Smooth muscle cell of bladder (primary cell): ENCODE measurements at places on chromosomes 3 and 15. TPM values are rescaled to one million over a fixed set of nuclear protein-coding genes. Genes with fewer than 3 reads are reported as not detected.

The MYEF2 gene
- total RNA-seq: 0.71 and 2.0 TPM in 2 replicates

The PPARG gene
- total RNA-seq: 16.2 and 18.6 TPM in 2 replicates

The ADCY5 gene
- 0.28 and 0.46 TPM in 2 replicates for total RNA-seq

The SLC12A8 gene
- 45.4 and 79.0 TPM in 2 replicates for total RNA-seq

The COL8A1 gene
- 148 and 185 TPM in 2 replicates for total RNA-seq

The CLDN16 gene
- under 0.01 TPM in 1 of 2 replicates, not detected in the other for total RNA-seq
